Thoracic aorta (tissue), 2 donors: ENCODE measurements at places on chromosomes 2 and 18. TPM values are rescaled to one million over a fixed set of nuclear protein-coding genes. Genes with fewer than 3 reads are reported as not detected.

Gene MYO7B
- 0.14 TPM for total RNA-seq

Gene TMEM247
- total RNA-seq: not detected

Gene DUSP28
- total RNA-seq: 14.3 TPM

Gene ZNF892
- 22.9 TPM for total RNA-seq

Gene CNDP1
- not detected for total RNA-seq

Gene GULP1
- 64.0 TPM for total RNA-seq

Gene GKN1
- total RNA-seq: not detected

Gene PHOSPHO2
- total RNA-seq: 3.2 TPM

Gene RGPD3
- 0.27 TPM for total RNA-seq

Gene MBP
- 41.7 TPM for total RNA-seq

Gene EGR4
- total RNA-seq: not detected
